Activated T-cell treated with anti-CD3 and anti-CD28 coated beads, Interleukin-2, amount 50 U/mL, for 72 hours (primary cell): ENCODE measurements at places on chromosomes 2 and 18.
A peak's percentile ranks its signal among the peaks of the same experiment; 100 is the strongest.

GRCh38 chr2:132703396-132703795, 33.4 kb upstream of the LYPD1 start:
- no peak for DNase-seq

GRCh38 chr2:100198461-100199230, 56.3 kb upstream of the AFF3 start:
- DNase-seq = no peak

- DNase-seq = no peak
Measured at GRCh38 chr2:35339211-35339610, 1016.4 kb upstream of the CRIM1 start.

GRCh38 chr18:3821524-3821923, 371.6 kb downstream of the TGIF1 start:
- DNase-seq = no peak

DNA sequence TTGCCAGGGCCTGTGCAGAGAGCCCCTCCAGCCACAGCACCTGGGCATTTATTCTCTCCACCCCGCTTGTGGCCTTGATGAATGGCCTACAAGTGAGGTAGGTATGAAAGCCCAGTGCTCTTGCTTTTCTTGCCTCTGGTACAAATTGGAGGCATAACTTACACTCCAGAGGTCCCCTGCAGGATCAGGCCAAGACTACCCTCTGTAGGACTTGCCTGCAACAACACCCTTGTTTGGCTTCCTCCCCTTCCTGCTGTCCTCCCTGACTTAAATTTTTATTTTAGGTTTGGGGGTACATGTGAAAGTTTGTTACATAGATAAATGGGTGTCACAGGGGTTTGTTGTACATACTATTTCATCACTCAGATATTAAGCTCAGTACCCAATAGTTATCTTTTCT, 95.7 kb downstream of the CDC42EP3 start:
- DNase-seq = no peak

GRCh38 chr2:132479155-132479554, 62.5 kb downstream of the GPR39 start:
- no peak for DNase-seq

- DNase-seq = no peak
Measured at GRCh38 chr2:172549131-172549530, 6.8 kb upstream of the PDK1 start.

DNA sequence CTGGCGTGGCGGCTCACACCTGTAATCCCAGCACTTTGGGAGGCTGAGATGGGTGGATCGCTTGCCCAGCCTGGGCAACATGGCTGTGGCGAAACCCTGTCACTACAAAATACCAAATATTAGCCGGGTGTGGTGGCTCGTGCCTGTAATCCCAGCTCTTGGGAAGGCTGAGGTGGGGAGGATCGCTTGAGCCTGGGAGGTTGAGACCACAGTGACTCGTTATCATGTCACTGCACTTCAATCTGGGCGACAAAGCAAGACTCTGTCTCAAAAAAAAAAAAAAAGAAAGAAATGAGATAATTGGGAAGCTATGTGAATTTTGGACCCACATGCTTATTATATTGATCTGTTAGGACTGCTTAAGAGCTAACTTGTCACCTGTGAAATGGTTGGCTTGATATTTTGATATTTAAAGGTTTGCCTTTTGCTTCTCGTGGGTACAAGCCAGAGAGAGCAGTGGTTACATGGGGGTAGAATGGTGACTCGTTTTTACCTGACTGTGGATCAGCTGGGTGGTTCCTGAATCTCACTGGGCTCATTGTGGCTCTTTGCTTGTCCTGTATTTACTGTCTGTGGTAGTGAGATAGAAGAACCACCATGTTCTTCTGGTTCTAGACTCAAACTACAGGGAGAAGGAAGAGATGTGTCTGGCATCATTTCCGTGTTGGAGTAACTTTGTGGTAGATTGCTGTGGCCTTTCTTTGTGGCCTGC, 28.9 kb downstream of the ZNF532 start:
- peak; percentile 8 for DNase-seq

- no peak for DNase-seq
Measured at GRCh38 chr2:67446491-67446911, 49.4 kb downstream of the ETAA1 start.

DNA sequence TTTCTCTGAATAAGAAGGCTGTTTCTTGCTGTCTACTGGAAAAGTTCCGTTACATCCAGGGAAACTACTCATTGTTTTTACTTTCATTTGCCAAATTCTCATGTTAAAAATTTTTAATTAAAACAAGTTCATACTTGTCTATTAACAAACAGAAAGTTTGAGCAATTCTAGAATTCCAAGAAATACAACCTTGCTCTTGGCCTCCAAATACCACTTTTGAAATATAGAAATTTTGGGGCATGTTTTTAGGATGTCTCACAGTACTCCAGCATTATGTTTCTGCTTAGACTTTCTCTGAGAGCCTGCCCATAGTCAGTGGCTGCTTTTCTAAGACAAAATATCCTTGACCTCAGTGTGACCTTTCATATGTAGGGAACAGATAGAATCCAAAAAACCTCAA, 228.7 kb upstream of the RND3 start:
- no peak for DNase-seq

DNA sequence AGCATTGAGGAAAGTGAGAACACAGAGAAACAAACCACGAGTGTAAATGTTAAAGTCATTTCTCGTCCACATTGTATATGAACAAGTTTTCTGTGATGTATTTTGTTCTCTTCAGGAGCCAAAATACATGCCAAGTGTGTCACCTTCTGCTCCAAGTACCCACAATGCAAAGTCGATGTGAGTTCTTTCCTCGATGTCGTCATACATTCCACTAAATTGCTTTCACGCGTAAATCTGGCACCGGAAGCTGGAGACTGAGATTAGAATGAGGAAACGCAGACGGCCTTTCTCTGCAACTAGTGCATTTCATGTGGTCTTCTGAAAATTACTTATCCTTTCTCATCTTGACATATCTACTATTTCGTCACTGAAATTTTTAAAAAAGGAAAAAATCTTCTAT, 118.5 kb upstream of the SALL3 start:
- no peak for DNase-seq

- DNase-seq = no peak
Measured at GRCh38 chr2:147214914-147215313, 629.9 kb upstream of the ACVR2A start.

DNA sequence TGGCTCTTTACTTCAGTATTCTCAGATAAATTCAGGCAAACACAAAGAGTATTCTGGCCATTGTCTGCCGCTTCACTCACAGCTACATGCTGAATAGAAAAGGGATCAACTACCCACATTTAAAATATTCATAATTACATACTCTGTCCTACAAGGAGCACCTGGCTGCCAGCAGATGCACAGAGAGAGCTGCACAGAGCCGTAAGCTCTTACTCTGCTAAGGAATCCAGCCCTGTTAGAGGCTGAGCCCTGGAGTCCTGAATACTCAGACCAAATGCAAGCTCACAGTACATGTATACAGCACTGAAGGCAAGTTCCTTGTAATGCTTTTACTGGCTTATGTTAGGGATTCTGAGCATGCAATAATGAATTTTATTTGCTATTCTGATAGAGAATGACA, 80.3 kb downstream of the FTCDNL1 start:
- DNase-seq = no peak

DNA sequence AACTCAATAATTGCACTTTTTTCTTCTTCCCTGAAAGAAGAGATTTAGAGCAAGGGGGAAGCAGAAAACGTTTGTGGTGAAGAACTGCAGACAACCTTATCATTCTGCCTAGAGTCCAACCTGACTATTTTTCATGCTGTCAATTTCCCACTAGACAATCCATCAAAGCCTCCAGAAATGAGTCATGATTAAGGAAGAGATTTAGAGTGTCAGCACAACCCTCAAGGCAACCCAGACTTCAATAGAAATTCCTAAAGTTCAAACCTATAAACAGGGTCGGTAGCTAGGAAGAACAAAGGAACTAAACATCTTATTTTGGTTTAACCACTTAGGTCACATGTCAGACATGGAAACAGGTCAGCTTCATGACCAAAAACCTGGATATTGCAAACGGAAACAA, 86.9 kb downstream of the SLC25A12 start:
- no peak for DNase-seq

DNA sequence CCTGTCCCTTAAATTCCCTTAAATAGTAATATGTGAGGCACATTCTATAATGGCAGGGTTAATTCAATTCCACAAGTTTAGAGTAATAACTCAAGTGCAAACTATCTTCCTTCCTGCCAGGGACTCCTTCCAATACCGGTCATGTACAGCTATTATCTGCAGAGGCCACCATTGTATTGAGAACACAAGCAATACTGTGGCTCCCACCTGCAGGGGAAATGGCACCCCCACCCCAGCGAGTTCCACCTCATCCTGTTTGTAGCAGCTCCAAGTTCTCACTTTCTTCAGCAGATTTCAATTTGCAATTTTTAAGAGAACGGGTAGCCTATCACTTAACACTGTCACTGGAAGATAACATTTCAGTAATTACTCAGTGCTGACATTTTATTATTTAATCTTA, 172.1 kb upstream of the PID1 start:
- DNase-seq = no peak

DNA sequence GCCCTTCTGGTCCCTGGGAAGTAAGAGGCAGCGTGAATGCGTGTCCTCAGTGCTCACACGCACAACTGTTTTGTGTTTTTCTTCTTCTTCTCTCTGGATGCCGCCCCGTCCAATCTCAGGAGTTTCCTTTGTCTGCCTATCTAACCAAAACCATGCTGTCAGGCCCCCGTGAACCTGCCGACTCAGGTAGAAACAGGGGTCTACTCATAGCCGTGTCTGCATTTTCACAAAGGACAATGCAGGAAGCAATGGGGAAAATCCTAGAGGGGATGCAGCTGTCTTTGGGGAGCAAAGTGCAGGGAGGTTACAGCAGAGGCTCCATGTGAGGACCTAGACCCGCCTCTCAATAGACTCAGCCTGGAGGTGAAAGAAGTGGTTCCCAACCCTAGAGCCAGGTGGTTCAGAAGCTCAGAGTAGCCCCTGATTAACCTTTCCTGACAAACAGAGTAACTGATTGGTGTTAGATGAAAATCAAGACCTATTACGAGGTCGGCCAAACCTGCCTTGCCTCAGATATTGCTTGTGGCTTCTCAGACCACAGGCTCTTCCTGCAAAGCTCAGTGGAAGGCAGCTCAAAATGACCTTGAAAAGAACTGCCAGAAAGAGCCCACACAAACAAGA, 49.3 kb downstream of the CD226 start:
- DNase-seq = peak; percentile 51

DNA sequence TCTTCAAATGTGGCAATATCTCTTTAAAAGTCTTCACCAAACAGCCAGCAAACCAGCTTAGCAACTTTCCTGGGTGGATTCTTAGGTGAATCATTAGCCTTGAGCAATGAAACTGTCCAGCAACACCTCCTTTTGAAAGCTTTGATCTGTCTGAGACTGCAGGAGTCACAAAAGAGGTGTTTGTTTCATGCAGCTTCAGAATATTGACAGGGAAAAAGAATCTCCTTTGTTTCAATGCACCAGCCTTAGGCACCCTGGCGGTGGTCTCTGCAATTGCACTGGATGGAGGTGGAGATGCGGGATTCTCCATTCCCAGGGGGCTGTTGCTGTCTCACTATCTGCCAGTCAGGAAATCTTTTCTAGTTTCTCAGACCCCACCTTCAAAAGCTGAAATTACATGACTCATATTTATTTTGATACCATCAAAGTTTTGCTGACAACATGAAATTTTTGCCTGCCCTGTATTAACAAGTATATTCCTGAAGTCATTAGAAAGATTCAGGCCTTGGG, 76.0 kb upstream of the DSG1 start:
- no peak for DNase-seq

- no peak for DNase-seq
Measured at GRCh38 chr2:5846881-5847280, 154.7 kb downstream of the SOX11 start.

DNA sequence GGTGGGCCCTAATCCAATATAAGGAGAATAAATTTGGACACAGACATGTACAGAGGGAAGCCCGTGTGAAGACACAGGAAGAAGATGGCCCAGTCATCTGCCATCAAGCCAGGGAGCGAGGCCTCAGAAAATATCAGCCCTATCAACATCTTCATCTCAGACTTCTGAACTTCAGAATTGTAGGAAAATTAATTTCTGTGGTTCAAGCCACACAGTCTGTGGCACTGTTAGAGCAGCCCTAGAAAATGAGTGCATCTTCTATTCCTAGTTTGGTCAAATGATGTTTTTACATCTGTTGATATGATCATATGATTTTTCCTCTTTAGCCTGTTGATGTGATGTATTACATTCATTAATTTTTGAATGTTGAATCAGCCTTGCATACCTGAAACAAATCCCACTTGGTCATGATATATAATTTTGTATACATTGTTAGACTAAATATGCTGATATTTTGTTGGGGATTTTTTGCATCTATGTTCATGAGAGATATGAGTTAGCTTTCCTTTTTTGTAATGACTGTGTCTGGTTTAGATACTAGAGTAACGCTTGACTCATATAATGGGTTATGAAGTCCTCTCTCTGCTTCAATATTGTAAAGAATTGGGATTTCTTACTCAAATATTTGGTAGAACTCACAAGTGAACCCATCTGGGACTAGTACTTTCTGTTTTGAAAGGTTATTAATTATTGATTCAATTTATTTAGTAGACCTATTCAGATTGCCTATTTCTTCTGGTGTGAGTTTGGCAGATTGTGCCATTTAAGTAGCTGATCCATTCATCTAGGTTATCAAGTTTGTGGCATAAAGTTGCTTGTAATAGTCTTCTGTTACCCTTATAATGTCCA, 451.4 kb downstream of the EIPR1 start:
- DNase-seq = no peak

DNA sequence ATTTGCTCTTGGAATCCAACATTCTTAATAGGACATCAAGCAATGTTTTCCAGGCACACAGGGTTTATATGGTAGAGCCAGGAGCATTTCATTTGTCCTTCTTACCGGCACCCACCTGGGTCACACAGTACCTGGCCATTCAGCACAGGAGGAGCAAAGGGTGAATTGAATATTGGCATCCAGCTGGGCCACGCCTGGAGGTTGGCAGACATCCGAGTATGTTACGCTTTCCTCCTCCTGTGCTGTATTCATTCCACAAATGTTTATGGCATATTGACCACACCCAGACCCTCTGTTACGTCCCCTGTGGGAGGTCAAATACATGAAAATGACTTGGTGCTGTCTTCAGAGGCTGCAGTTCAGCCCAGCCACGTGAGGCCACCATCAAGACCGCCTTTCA, 206.2 kb downstream of the RTP5 start:
- DNase-seq = no peak

DNA sequence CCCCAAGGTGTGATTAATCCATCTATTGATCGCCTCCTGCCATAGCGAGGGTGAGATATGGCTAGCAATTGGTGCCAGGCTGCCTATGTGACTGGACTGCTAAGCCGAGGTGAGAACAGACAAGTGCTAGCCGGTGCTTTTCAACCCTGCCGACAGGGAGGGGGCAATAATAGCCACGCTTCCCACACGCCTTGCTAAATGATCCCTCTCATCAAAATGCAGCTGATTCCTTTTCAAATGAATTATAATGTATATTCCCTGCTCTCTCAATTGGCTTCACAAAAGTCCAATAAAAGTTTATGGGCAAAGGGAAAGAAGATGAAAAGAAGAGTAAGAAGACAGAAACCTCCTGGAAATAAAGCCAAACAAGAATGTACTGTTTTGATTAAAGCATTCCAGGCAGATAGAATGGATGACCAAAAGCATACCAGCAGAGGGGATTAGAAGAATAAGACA, 235.6 kb downstream of the ICOS start:
- DNase-seq = no peak

- no peak for DNase-seq
Measured at GRCh38 chr2:43539436-43539835, 56.4 kb downstream of the THADA start.
